ENCODE measurements at places on chromosomes 4 and X.

DNA sequence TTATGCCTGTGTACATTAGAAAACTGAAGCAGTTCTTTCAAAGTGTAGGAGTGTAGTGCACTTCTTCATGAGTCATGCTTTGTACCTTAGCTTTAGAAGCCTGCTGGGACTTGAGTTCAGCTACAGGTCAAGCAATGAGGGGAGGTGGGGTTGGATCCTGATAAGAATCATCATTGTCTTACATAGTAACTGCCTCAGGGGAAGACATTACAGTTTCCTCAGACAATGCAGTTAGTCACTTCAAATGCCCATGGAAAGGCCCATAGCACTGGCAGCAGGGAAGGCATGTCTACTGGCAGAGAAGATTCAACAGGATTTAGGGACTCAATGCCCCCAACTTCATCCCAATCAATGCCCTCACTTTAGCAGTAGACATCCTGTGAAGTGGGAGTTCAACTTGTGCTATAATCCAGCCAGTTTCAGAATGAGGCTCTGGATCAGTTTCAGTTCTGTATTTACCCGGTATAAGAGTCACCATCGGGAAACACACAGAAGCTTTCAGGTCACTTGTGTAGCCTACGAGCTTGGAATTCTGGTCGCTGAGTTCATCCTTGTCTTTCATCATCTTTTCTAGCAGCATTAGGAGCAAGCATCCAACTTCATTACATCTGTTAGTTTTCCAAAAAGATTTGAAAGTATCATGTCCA lies 1216.5 kb downstream of the RAPGEF2 start:
- peak; percentile 28 for DNase-seq

DNA sequence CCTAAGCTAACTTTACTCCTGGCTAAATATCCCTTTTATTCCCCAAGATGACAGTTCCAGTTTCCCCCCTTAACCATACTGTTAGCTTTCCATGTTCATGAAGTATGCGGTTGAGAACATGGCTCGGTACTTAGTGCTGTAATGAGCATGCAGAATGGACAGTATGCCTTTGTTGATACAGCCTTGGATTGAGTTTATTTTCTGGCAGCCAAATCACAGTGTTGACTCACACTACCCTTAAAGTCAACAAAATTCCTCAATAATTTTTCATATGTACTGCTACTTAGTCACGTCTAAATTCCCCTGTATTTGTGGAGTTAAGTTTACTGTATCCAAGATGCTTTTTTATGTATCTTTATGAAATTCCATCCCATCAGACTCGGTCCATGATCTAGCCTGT lies 1.4 kb upstream of the VEGFC start:
- peak; percentile 31 for DNase-seq

GRCh38 chrX:13938051-13938828 lies 91.5 kb downstream of the GEMIN8 start:
- peak; percentile 13 for DNase-seq

GRCh38 chr4:142500966-142501365 lies 345.1 kb downstream of the INPP4B start:
- no peak for DNase-seq

DNA sequence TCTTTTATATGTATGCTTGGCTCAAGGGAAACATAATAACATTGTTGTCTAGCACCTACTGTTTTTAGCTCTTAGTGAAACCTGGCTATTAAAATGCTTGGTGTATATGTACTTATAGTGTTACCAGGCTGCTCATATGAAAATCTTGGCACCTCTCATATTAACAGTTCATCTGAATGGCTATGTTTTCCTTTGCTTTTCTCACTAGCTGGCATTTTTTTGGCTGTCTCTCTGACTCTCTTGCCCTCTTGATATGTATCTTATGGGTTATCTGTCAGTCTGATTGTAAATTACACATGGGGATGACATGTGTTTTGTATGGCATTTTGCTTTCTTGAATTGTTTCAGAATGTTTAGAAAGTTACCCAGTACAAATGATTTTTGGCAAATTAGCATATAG lies 158.0 kb downstream of the ARHGAP24 start:
- DNase-seq = no peak

GRCh38 chrX:150255441-150256296 lies 107.4 kb upstream of the MAMLD1 start:
- no peak for DNase-seq

DNA sequence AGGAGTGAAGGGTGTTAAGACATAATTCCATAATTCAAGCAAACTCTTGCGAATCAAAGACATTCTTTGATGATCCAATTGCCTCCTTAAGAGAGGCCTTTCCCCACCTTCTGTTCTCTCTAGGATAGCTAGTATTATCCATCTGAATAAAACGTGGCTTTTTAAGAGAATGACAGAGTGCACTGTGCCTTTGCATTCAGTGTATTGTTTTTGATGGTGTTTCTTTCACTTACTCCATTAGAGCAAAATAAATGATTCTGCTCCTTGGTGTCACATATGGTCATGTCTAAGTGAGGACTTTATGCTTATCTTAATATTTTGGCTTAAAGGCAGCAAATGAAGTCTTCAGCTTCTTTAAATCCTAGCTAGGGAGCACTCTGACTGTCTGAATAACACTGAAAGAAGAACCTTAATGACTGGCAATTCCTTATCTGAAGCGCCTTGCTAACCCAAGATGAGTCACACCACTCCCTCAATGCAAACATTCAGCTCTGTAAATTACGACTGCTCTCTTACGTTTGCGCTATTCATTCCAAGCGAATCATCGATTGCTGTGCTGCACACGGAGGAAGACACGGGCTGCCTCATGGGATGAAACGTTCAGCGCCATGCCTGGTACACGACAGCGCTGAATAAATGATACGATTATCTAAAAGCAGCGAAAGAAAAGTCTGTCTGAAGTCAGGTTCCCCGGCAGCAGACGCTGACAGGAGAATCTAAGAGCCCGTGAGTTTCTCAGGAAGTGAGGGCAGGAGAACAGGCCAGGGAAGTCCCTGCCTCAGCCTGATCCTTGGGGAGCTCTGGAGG lies 35.1 kb upstream of the GEMIN8 start:
- peak; percentile 17 for DNase-seq

GRCh38 chr4:24517676-24518075 lies 66.7 kb downstream of the DHX15 start:
- no peak for DNase-seq

- no peak for DNase-seq
Measured at GRCh38 chr4:73193659-73194058, 64.9 kb downstream of the ANKRD17 start.

DNA sequence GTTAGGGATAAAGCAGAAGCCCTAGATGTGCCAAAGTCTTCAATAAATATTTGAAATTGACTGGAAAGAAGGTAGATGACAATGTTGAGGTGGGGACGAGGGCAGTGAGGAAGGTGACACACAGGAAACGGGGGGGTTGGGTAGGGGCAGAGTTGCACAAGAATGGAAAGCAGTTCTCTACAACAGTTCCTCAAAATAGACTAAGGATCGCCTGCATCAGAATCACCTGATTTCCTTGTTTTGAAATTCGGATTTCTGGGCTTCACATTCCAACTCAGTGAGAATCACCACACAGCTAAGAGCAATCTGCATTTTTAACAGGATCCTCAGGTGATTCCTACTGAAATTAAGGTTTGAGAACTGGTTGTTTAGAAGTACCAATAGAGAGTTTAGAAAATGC lies 70.6 kb downstream of the ARFIP1 start:
- peak; percentile 30 for DNase-seq

- DNase-seq = no peak
Measured at GRCh38 chrX:41086627-41086932, 1.3 kb downstream of the USP9X start.

DNA sequence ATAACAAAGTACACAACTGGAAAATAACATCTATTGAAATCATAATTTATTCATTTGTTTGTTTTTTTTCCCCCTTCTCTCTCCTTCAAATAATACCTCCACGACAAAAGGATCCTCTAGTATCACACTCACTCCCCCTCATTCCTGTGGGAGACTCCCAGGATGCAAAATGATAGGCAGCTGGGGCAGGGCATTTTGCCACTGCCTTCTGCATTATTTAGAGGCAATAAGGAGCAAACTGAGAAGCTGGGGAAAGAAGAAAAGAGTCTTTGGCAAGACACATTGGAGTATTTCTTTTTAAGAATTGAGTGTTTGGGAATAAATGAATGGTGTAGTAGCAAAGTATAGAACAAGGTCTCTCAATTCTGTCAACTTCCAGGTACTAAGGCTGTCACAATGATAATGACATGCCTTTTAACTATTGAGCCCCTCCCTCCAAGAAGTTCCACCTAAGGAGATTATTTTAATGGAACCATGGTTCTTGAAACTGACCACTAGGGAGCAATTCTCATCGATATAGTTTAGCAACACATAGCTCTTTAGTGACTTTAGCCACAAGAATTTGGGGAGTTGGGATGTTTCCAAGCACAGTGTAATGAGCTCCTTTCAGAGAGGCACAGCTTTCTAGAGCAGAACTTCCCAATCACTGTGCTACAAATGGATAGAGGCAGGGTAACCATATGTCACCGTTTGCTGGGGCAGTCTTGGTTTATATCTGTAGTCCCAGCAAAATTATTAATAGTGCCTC lies 303.3 kb downstream of the FRMPD4 start:
- DNase-seq = peak; percentile 17

DNA sequence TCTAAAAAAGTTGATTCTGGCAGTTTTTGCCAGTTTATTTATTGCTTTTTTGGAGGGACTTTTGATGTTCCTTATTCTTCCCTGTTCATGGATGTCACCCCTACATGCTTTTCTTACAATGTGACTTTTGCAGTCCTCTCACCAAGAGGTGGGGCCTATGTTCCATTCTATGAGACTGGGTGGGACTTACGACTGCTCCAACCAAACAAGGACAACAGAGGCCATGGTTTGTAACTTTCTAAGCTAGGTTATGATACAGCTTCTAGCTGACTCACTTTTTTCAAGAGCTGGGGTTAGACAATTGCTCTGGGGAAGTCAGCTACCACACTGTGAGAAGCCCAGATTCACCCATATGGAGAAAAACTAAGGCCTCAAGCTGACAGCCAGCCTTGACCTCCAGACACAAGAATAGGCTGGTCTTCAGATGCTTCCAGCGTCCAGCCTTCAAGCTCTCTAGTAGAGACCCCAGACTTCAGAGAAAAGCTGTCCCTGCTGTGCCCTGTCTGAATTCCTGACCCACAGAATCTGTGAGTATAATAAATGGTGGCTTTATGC lies 39.5 kb downstream of the ENOPH1 start:
- DNase-seq = no peak

GRCh38 chrX:13440176-13440575 lies 120.3 kb upstream of the ATXN3L start:
- DNase-seq = no peak

DNA sequence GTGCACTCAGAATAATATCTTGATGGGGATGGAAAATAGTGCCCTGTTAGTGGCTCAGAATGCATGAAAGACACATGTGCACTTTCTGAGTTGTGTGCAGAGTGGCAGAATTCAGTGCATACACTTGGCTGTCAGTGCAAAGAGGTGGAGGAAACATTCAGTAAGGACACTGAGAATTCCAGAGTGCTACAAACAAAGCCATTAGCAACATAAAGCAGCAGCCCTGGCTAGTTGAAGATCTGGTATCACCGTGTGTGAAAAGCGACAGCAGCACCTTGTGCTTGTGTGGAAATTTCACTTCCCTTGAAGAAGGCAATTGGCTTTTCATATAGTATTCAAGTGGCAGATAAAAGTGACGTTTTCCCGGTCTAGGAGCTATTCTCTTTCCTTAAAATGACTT lies 810.4 kb downstream of the TRIML1 start:
- DNase-seq = no peak

DNA sequence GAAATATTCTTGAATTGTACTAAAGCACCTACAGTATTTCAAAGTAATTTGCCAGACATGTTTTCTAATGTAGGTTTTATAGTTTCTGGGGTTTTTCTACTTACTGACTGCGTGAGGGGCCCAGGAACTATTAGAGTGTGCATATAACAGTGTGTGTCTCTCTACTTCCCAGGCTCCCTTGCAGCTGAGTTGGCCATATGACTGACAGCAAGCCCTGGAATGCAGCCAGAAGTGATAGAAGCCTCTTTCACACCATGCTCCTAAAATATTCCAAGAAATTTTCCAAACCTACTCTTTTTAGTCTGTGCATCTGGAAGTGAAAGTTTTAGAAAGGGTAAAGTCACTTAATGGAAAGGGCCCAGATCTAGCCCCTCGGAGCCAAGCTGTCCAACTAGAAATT lies 96.7 kb upstream of the SLC7A11 start:
- DNase-seq = no peak

GRCh38 chr4:159016593-159017024 lies 86.3 kb upstream of the RAPGEF2 start:
- DNase-seq = no peak

DNA sequence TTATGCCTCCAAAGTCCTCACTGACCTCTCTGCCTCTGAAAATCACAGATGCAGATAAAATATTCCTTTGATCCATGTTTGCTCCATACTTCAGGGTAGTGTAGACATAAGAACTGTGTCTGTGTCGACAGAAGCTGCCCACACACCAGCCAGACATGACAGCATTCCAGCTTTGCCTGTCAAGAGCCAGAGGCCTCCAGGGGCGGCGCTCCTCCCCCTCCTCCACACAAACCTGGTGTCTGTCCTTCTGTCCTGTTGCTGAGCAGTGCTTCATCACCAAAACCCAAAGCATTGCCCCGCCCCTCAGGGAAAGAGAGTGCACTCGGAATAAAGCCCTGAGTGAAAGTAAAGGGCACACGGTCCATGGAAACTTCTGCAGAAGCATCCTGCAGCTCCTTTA lies 379.4 kb downstream of the FBXW7 start:
- no peak for DNase-seq

DNA sequence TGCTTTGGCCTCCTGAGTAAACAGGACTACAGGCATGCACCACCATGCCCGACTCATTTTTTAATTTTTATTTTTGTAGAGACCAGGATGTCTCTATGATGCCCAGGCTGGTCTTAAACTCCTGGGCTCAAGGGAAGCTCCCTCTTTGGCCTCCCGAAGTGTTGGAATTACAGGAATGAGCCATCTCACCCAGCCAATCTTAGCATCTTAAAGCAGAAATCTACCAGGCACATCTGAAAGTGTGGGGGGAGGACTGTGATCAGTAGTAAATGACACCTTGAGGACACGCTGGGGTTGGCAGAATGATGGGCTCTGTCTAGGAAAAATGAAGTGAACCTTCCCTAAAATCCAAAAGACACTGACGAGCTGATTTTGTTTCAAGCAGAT lies 149.2 kb downstream of the SPATA18 start:
- peak; percentile 30 for DNase-seq

DNA sequence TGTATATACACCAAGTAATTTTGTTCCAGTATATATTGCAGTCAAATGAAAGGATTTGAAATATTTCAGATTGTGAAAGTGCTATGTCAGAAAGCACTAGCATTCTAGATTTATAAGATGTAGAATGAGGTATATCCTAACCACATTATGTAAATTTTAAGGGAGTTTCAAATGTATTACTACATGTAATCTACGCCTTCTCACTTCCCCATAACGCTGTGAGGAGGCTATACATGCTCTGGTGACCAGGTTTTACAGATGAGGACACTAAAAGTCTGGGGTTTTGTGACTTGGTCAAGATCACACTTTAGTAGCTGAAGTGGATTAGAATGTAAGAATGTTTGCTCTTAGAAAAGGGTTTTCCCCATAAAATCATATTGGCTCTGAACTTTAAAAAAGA lies 8.1 kb downstream of the ENPEP start:
- DNase-seq = no peak

GRCh38 chr4:123198706-123199105 lies 197.9 kb upstream of the SPRY1 start:
- no peak for DNase-seq

GRCh38 chrX:15221321-15221720 lies 48.6 kb downstream of the ASB9 start:
- no peak for DNase-seq

All from urothelium cell line (cell line).